ENCODE measurements at places on chromosomes 4 and X.

DNA sequence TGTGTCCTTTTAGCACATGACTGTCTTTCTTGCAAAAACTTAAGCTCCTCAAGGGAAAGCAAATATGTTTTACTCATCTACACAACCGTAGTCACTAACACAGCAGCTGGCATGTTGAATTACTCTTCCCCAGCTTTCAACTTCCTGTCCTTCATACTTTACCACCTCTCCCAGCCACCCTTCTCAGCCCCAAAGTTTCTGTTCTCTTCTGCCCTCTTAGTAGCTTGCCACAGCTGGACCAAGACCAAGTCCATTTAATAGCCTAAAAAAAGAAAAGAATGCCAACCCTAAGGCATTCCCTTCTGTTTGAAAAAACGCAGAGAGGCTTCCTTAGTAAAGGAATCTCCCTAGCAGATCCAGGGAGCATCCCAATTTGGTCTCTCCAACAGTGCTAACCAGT is 36.8 kb downstream of the SRPX2 start:
- DNase-seq = no peak

DNA sequence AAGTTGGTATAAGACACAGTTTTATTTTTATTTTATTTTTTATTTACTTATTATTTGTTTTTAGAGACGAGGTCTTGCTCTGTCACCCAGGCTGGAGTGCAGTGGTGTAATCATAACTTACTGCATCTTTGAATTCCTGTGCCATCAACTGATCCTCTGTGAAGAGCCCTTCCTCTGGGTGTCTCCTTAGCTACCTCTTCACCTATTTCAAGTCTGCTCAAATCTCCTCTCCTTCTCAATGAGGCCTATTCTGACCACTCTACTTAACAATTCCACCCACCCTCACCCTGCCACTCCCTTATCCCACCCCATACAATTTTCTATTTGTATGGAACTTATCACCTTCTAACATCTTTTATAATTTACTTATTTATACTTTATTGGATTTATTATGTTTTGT is 183.4 kb downstream of the PPP3CA start:
- DNase-seq = no peak

DNA sequence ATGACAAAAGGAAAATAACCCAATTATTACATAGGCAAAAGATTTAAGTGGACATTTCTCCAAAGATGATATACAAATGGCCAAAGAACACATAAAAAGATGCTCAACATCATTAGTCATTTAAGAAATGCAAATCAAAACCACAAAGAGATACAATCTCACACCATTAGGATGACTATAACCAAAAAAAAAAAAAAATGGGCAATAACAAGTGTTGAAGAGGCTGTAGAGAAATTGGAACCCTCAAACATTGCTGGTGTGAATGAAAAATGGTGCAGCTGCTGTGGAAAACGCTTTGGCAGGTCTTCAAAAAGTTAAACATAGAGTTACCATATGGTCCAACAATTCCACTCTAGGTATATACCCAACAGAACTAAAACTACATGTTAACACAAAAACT is 5.6 kb upstream of the PRDX4 start:
- DNase-seq = peak; percentile 55

- no peak for DNase-seq
Measured at GRCh38 chr4:71113294-71113693, 119.8 kb downstream of the DCK start.

- no peak for DNase-seq
Measured at GRCh38 chrX:9147726-9148125, 113.8 kb upstream of the FAM9B start.

DNA sequence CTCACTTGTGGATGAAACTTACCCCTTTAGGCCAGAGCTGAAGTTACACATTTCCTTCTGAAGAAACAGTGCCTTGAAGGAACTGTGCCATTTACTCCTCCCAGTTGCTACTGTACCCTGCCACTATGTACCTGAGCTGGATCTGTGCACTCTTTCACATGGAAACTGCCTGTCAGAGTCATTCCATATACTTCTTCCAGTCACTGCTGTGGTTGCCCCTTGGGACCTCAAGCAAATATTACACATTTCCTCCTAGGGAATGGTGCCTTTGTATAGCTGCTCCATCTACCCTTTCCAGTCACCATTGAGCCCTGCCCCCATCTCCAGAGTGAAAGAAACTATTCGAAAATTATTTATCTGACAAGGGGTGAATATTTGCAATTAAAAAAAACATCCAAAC is 1328.3 kb downstream of the TECRL start:
- no peak for DNase-seq

- peak; percentile 37 for DNase-seq
Measured at GRCh38 chr4:153138736-153139135, 65.5 kb upstream of the TRIM2 start.

DNA sequence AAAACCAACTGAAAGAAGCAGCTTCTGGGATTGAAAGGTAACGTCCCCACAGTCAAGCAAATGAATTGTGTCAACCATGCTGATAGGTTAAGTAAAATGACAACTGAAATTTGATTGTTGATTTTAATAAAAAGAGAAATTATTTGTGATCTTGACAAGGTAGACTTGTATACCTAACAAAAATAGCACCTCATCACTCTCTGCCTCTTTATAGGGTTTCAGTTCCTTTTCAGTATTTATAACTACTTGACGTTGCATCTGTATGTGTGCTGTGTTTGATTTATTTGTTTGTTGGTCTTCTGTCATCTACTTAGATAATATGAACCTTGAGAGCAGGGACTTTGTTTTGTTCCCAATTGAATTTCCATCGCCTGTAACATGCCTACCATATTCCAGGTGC is 7.9 kb upstream of the PPP3CA start:
- DNase-seq = no peak

GRCh38 chrX:40148385-40149285 is 50.9 kb upstream of the BCOR start:
- DNase-seq = no peak

DNA sequence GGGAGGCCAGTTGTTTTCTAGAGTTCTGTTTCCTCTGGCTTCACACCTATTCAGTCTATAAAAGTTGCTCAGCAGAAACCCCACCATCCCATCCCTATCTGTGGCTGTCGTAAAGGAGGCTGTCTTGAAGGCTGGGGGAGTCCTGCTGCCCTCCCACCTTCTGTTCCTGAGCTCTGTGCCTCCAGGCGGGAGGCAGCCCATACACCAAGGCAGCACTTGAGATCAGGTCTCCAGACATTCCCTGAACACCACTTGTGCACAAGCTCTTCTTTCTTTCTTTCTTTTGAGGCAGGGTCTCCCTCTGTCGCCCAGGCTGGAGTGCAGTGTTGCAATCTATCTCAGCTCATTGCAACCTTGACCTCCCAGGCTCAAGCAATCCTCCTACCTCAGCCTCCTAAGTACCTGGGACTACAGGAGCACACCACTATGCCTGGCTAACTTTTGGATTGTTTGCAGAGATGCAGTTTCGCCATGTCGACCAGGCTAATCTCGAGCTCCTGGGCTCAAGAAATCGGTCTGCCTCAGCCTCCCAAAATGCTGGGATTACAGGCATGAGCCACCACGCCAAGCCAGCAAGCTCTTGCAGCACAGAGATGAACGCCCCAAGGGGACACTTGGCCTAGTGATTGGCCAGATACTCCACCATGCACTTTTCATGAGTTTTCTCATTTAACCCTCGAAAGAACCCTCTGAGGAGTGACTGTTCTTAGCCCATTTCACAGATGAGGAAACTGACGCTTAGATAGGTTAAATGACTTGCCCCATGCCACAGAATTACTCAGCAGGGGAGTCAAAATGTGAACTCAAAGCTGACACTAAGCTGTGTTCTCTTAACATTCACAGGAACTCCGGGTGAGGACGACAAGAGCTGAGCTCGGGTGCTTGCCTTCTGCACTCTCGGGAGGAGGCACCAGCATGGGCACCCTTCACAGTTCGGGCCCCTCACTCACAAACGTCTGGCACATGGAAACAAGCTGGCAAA is 55.8 kb upstream of the ENPP6 start:
- DNase-seq = no peak

DNA sequence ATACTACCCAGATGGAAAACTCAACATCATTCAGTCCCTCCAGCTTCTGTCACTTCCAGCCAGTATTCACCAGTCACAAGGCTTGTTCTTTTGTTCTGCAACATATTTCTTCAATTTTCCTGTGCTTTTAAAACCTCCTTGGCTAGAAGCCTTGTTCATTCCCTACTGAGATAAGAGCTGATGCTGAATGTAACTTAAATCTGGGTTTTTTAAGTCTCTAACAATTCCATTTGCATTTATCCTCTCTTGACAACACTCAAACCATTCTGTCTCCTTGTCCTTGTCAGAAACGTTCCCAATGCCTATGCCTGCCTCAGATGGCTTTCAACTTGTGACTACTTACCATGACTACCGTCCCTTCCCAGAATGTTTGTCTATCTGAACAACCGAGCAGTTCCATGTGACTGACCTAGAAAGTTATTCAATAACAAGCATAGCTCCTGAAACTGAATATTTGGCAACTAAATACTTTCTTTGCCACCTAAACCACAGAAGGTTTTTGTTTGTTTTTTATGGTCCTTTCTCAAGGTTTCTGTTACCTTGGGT is 682.9 kb upstream of the GALNTL6 start:
- no peak for DNase-seq

- DNase-seq = no peak
Measured at GRCh38 chr4:85595796-85596559, 121.0 kb downstream of the ARHGAP24 start.

DNA sequence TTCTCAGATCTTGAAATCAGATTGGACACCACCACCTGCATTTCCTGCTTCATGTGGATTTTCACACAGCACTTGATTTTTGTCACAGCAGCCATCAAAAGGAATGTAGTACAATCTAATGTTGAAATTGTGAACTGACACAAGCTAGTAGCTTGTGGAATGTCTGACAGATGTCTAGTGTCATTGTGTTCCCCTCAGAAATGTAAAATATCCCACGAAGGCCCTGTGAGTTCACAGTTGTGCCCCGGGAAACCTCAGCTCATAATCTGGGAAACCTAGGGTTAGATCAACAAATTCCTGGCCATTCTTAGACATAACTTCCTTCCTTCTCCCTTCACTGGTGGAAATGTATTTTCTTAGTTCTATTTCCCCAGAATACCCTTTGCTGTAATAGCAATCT is 205.7 kb downstream of the AR start:
- no peak for DNase-seq

DNA sequence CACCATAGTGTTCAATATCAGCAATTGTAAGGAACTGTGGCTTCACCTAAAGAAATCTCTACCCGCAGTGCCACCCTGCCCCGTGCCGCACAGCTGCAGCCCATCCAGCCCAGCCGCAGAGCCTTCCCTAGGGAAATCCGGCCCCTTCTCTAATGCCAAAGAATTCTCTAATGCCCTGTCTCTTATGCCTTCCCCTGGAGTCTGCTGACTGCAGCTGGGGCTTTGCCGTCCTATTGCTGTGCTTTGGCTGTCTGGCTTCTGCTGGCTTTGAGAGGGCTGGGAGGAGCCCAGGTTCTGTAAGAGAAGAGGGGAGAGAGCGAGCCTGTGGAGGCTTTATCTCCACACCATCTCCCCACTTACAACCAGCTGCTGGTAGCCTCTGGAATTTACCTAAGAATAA is 85.9 kb upstream of the HELT start:
- DNase-seq = peak; percentile 54

All from NCI-H2171 treated with DMSO at 0.1 percent for 48 hours (cell line).